Subcutaneous preadipocyte (primary cell): ENCODE measurements at places on chromosomes 3 and 15. TPM values are rescaled to one million over a fixed set of nuclear protein-coding genes. Genes with fewer than 3 reads are reported as not detected.

Gene ACTRT3
- 2.2 and 3.5 TPM in 2 replicates for total RNA-seq

Gene MESP2
- 0.78 and 1.1 TPM in 2 replicates for total RNA-seq

Gene DNAH12
- under 0.01 TPM in 1 of 2 replicates, not detected in the other for total RNA-seq

Gene CCR5
- total RNA-seq, result not detected in 2 replicates

Gene SKOR1
- total RNA-seq, result under 0.01 TPM in 2 replicates

Gene MNS1
- 2.6 and 3.5 TPM in 2 replicates for total RNA-seq

Gene ZNF620
- total RNA-seq, result 0.59 and 0.73 TPM in 2 replicates

Gene PAQR9
- 0.20 TPM in 1 of 2 replicates, not detected in the other for total RNA-seq

Gene SNX22
- under 0.01 and 0.39 TPM in 2 replicates for total RNA-seq

Gene GABRR3
- not detected in 2 replicates for total RNA-seq

Gene OR5K2
- total RNA-seq, result not detected in 2 replicates

Gene CACNA1D
- total RNA-seq, result under 0.01 TPM in 1 of 2 replicates, not detected in the other

Gene ECE2
- not detected in 2 replicates for total RNA-seq

Gene XXYLT1
- 19.1 and 22.9 TPM in 2 replicates for total RNA-seq

Gene CLDN16
- total RNA-seq, result not detected in 2 replicates

Gene CCR8
- not detected in 2 replicates for total RNA-seq

Gene TM4SF18
- 0.37 and 0.39 TPM in 2 replicates for total RNA-seq

Gene CD86
- total RNA-seq, result not detected in 2 replicates
